GF-D8 (cell line): ENCODE measurements at places on chromosomes 5 and 9.
A peak's percentile ranks its signal among the peaks of the same experiment; 100 is the strongest.

- DNase-seq: no peak
Measured at GRCh38 chr9:109779711-109780452, at the start of gene PALM2AKAP2. PALM2AKAP2 (plus strand) TSS chr9:109780198; CDS start chr9:109780489, 291 bp downstream.

DNA sequence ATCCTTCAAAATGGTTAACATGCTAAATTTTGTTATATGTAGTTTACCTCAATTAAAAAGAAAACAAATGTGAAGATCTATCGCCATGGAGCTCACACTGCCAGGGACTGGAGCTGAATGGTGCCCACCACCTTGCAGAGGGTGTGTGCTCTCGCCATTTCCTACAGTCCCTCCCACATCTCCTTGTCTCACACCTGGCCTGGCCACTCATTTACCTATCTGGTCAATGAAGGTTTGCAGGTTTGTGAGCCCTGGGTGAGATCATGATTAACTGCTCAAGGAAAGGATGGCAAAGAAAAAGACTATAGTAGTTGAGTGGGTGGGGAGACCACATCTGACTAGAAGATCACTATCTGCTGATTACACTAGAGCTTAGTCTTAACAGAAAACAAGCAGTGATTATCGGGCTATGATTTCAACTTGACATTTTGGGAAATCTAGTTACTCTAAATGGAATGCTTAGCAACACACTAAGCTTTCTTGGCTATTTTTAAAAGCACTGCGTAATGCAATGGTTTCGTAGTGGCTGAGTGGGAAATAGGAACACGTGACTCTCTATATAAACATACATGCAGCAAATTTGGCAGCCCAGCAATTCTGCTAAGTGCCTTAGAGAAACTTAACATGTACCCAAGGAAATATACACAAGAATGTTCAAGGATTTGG, 27.3 kb downstream of the PUM3 start:
- DNase-seq: no peak

DNA sequence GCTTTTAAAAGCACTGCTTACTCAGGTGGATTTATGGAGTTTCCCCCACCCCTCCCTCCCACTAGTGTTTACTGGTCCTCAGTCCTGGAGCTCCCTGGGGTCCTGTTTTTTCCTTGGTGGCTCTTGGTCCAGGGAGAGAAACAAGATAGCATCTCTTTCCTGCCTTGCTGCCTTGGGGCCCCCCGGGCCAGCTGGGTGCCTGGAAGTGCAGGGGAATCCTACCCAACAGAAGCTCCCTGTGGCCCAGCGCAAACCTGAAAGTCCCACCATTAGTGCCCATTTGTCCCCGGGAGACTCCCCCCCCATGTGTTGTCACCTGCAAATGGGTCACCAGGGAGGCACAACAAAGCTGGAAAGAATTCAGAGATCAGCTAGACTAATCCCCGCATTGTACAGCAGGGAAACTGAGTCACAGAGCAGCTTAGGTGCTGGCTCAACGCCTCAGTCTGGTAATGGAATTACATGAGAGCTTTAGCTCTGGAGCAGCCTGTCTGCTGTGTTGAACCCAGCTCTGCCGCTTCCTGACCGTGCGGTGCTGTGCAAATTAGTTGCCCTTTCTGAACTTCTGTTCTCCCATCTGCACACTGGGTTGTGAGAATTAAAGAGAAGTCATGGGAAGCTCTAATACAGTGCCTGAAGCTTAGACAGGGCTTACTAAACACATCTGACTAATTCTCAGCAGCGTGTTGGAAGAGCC, 38.2 kb downstream of the DAB2IP start:
- no peak for DNase-seq

DNA sequence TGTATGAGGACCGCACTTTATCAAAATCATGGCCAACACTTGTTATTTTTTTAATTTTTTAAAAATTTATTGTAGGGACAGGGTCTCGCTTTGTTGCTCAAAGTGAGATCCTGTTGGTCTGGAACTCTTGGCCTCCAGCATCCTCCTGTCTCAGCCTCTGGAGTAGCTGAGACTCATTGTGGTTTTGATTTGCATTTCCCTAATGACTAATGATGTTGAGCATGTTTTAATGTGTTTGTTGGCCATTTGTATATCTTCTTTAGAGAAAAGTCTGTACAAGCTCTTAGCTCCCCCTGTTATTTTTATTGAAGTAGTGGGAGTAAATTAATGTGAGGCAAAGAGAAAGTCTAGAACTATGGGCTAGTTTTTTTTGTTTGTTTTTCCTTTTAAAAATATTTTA, 1.6 kb upstream of the RPS6 start:
- DNase-seq: no peak

- no peak for DNase-seq
Measured at GRCh38 chr5:175479125-175479881, 943 bp downstream of the SFXN1 start.

- DNase-seq: no peak
Measured at GRCh38 chr5:135867599-135867998, 28.0 kb downstream of the IL9 start.

DNA sequence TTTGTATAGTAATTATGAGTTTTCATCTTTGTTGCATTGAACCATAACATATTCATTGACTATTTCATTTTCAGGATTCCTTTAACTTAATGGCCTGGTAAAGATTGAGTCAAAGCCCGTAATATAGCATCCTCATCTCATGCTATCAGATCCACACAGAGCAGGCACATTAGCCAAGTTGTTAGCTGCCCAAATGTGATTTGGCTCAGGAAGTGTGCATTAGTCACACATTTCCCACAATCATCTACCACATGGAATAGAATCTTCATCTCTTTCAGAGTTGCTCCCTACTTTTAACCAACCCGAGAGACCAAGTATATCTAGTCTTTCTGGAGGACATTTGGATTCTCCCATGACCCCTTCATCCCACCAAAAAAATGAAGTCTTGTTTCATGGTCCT, 481.0 kb upstream of the PTGER4 start:
- no peak for DNase-seq

DNA sequence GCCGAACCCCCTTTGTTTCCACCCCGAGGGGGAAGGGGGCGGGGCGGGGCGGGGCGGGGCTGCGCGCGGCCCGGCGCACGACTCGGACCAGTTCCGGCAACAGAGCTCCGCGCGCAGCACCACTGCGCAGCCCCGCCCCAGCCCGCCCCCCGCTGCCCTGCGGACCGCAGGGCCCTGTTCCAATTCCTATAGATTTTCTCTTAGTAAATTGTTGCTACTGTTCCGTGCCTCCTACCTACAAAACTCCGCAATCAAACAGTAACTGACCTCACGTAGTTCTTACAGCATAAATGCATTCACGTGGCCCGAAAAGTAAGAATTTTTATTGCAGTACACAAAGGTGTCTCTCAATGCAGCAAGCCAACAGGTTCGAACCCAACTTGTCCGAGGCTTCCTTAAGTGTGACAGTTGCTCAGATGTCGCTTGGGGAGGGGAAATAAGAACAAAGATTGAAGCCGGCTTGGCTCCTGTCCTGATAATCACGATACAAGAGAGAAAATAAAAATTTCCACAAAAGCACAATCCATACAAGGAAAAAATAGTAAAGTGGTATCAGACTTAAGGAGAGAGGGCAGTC, 1.2 kb upstream of the RNF38 start:
- peak; percentile 65 for DNase-seq

DNA sequence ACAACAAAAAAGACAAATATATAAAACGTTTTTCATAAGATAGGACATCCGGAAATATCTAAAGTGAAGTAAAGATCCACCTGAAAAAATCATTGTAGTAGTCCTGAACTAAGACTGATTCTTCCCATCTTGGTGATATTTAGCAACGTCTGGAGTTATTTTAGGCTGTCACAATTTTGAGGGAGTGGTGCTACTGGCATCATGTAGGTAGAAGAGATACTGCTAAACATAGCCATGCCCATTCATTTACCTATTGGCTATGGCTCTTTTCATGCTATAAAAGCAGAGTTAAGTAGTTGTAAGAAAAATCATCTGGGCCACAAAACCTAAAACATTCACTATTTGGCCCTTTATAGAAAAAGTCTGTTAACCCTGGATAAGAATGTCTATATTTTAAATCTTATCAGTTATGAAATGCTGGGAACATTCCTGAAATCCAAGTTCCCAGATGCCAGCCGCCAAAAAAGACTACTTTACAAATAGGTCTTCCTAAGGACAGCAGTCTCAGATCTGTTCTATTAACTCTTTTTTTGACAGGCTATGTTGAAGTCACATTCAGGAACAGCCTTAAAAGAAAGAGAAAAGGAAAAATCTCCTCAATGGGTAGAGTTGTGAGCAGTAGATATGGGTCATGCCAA, 27.0 kb downstream of the RAPGEF6 start:
- DNase-seq: no peak

- DNase-seq: no peak
Measured at GRCh38 chr9:88180081-88180765, 41.9 kb upstream of the SPATA31C2 start.

DNA sequence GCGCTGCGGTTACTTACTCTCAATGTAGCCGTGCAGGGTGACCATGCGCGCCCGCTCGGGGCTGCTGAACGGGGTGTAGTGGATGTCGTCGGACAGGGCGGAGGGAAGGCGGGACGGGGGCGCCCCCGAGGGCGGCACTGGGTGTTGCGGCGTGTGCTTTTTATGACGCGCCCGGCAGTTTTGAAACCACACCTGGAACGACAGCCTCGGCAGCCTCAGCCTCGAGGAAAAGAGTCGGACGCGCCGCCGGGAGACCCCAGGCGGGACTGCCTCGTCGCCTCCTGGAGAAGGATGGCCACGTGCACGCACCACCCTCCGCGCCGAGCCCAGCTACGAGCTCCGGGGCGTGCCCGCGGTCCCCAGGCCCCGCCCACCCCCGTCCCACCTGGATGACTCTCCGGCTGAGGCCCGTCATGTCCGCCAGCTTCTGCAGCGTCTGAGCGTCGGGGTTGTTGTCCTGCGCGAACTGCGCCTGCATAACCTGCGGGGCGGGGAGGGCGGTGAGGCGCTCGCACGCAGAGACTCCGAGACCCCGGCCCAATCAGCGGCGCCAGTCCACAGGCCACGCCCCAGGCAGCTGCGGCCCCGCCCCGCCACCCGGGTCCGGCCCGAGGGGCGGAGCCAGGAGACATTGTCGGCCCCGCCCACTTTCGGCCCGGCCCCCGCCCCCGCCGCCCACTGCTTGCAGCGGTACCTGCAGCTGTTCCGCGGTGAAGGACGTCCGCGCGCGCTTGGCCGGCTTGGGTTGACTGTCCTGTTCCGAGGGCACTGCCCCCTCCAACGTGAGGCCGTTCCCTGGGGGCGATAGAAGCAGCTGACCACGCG, 15.0 kb downstream of the LHX6 start:
- DNase-seq: peak; percentile 74

DNA sequence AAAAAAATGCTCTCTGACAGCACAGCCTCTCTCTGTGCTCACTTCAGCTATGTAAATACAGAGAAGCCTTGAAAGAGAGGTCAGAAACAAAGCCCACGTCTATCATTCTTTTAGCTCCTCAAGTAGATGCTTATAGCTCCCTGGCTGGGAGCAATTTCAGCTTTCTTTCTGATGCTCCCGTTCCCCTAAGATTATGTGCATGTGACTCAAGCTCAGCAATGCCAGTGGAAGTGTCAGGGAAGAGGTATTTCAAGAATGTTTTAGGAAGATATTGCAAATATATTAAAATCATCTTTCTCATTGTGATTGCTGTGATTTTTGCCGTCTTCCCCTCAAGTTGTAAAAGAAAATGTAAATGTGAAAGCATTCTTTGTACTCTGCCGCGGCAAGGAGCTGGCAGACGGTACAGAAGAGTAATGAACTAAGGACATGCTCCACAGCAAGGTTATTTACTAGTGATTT, 1353.7 kb upstream of the ACO1 start:
- no peak for DNase-seq

DNA sequence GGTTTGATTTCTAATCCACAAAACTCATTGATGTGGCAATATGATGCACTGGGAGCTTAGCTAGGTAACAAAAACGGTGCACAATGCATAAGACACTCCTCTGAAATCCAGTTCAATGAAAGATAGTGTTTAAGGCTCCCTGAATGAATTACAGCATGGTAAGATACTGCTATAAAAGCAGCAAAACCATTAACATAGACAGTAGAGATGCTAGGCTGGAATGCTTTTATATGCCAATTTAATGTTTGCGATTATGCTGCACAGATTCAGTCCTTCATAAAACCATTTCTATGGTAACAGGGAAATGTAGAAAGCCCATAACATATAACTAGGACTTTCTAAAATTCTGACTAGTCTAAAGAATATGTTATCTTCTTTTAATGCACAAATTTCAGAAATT, 180.8 kb upstream of the NUDT12 start:
- DNase-seq: no peak

- no peak for DNase-seq
Measured at GRCh38 chr5:138645778-138646575, 70.8 kb upstream of the HSPA9 start.
